ENCODE measurements at places on chromosomes 1 and 21.
A peak's percentile ranks its signal among the peaks of the same experiment; 100 is the strongest.

DNA sequence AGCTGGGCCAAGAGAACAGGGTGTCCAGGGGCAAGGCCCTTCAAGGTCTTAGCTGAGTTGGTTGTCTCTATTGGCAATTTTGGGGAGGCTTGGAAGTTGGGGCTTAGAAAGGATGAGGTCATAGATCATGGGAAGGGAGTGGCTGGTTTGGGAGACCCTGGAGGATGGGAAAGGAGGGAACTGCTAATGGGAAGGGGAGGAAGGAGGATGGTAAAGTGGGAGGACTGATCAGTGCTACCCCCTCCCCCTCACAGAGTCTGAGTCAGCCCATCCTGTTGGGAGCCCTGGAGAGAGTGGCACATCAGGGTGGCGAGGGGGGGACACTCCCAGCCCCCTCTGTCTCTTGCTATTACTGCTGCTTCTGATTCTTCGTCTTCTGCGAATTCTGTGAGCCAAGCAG, 5.1 kb downstream of the EFNA4 start:
- no peak for DNase-seq

DNA sequence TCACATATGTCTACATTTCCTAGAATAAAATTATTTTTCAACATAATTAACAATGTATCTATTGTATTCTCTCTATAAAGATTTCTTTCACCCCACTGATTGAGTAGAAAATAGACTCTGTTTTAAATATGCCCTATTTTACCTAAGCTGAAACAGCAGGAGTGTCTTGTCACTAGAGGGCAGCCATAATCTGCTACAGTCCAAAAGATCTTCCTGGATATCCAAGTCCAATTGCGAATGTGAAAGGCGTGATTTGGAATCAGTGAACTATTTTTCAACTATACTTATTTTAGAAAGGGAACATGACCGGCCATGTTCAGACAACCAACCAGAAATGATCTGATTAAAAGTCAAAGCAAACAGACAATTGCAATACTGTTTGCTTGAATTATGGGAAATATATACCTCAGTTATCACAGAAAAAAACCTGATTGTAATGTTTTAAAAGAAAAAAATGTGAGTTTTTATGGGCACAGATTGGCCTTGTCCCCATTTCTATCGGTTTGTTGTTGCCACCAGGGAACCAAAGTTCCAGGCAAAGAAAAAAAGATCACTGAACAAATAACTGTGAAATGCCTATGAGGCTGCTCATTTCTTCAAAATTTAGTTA, 1211.0 kb upstream of the ADGRL4 start:
- DNase-seq = peak; percentile 40

GRCh38 chr1:204909109-204909508, 38.4 kb downstream of the NFASC start:
- DNase-seq = no peak

- no peak for DNase-seq
Measured at GRCh38 chr21:38797470-38797869, 8.3 kb upstream of the ETS2 start.

GRCh38 chr1:24351918-24352627, 32.9 kb downstream of the GRHL3 start:
- DNase-seq = no peak

GRCh38 chr1:57376041-57376440, 47.8 kb downstream of the DAB1 start:
- DNase-seq = no peak

GRCh38 chr1:39310015-39310414, 105.5 kb downstream of the MACF1 start:
- no peak for DNase-seq

- DNase-seq = no peak
Measured at GRCh38 chr1:97091679-97092078, 370.1 kb downstream of the PTBP2 start.

- DNase-seq = no peak
Measured at GRCh38 chr1:30778154-30778978, 20.8 kb upstream of the LAPTM5 start.

DNA sequence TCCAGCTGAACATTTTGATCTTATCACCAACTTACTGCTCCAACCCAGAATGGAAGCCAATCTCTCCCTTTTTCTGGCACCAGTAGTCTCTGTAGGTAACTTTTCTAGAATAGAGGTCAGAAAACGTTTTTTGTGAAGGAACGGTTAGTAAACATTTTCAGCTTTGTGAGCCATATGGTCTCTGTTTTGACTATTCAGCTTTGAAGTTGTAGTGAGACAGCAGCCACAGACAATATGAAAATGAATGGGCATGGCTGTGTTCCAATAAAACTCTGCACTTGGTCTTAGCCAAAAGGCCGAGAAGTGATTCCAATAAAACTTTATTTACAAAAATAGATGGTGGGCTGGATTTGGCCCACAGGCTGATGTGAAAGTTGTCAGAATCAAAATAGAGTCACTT, 28.9 kb downstream of the MAP10 start:
- DNase-seq = no peak

- no peak for DNase-seq
Measured at GRCh38 chr21:34128124-34128523, 54.7 kb downstream of the MRPS6 start.

- no peak for DNase-seq
Measured at GRCh38 chr1:46203738-46204405, 738 bp downstream of the LURAP1 start.
